ENCODE measurements at places on chromosomes 16 and 17.

DNA sequence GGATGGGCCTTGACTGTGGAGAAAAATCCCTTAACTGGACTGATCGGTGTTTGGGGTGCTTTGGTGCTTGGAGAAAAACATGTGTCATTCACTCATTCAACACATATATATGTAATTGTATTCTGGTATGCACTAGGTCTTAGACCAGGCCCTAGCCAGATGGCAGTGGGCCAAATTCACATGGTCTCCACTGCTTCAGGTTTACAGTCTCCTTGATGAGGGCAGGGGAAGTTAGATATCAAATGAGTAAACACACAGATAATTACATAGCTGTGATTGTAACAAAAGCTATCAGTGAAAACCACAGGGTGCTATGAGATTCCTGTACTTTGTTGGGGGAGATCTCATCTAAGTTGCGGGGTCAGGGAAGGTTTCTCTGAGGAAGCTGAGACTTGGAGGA lies 78.8 kb downstream of the WWP2 start:
- DNase-seq = no peak

DNA sequence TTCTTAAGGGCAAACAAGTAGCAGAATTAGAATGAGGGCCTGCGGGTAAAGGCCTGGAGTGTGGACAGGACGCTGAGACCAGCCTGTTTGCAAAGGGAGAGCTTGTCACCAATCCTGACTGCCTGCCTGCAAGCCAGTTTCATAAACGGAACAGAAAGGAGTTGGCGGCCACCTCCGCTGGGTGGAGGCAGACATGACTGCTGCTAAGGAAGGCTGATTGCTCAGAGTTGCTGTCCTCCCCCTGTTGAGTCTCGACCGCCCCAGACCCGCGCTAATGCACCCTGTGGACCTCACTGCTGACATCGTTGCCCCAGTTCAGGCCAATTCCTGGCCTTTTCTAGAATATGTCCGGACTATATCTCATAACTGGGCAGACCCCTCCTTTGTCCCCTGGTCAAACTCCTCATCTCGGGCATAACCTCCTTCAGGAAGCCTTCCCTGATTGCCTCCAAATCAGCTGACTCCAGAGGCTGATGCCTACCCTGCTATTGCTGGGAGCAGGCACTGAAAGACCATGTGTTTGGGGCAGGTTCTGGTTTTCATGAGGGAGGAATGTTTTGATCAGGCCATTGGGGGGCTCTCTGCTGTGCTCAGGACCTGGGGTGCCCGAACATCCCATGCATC lies 153.0 kb upstream of the CIBAR2 start:
- no peak for DNase-seq

- DNase-seq = peak; percentile 37
Observed at GRCh38 chr17:50051082-50051576, 4.8 kb upstream of the ITGA3 start.

DNA sequence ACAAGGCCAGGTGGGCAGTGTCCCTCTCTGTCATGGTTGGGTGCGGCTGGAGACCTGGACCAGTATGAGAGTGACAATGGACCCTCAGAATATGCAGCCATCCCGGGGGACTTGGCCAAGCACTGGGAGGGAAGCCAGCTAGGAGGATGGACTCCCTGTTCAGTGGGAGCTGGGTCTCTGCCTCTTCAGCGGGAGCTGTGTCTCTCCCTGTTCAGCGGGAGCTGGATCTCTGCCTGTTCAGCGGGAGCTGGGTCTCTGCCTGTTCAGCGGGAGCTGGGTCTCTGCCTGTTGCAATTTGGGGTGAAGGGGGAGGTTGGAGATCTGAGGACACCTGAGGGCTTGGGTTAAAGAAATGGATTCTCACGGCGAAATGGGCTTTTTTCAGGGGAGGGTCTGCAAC lies 3.8 kb upstream of the PRSS33 start:
- no peak for DNase-seq

DNA sequence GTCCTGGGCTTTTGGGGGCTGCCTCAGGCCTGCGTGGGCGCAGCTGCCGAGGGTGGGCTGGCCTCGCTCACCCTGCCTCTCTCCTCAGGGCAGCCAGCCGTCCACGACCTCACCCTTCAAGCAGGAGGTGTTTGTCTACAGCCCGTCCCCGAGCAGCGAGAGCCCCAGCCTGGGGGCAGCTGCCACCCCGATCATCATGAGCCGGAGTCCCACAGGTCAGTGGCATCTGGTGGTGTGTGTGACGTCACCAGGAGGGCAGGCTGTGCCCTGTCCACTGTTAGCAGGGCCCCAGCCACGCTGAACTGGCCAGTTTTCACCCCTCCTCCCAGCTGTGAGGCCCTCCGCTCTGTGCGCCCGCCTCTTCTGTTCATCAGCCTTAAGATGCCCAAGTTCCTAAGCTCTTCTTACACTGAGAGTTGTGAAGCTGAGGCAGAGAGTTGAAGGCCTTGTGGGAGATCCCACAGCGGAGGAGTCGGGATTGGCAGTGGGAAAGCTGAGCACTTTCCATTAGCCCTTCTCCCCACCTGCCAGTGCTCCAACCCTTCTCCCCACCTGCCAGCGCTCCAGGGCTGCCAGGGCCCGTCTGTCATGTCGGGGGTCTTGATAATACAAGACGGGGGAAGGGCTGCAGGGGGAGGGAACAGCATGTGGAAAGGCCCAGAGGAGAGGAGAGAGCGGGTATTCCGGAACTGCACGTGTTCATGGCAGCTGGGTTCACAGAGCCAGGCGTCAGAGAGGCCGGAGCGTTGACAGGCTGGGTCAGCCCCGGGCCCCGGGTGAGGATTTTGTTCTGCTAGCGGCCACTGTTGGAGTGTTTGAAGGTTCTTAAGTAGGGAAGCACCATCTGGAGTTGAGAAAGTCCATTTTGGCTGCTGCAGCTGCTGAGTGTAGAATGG lies 36.3 kb downstream of the OR1D5 start:
- no peak for DNase-seq

- no peak for DNase-seq
Observed at GRCh38 chr16:28182801-28183200, 29.0 kb downstream of the XPO6 start.

DNA sequence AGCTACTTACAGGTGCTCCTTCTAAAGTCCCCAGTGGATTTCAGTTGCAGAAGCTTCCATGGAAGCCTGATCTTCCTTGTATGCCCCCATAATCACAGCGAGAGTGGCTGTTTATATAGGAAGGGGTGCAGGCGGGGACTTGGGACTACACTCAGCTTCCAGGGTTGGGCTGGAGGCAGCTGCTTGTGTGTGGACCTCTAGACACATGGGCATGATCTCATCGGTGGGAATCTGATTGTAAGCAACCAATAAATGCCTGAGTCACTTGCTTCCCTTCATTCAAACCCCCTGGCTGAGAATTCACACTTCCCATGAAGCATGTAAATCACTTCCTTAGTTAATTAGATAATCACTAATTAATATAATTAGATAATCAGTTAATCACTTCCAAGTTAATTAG lies 1.0 kb upstream of the KRT20 start:
- no peak for DNase-seq

DNA sequence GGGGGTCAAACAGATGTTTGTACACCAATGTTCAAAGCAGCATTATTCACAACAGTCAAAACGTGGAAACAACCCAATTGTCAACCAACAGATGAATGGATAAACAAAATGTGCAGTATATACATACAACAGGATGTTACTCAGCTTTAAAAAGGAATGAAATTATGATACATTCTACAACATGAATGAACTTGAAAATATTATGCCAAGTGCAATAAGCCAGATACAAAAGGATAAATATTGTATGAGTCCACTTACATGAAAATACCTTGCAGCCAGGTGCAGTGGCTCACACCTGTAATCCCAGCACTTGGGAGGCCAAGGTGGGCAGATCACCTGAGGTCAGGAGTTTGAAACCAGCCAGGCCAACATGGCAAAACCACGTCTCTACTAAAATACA lies 39.9 kb downstream of the UBE2G1 start:
- DNase-seq = no peak

- DNase-seq = no peak
Observed at GRCh38 chr17:58338841-58339754, 10.5 kb upstream of the TSPOAP1 start.

GRCh38 chr17:35486920-35487732 lies 38.6 kb upstream of the SLFN13 start:
- peak; percentile 82 for DNase-seq

DNA sequence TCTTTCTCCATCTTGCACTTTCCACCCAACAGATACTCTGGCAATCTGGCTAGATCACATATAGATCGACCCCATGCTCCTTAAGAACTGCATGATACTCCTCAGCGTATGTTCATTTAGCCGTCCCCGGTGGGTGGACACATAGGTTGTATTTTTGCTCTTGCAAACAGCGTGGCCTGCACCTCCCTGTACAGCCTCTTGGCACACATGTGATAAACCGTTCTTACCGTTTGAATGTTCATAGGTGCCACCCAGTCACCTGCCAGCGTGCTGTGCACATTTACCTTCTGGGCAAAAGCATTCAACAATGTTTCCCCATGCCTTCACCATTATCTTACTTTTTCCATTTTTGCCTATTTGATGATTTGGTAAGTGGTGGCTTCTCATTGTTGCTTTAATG lies 6.2 kb downstream of the TNP2 start:
- DNase-seq = no peak

DNA sequence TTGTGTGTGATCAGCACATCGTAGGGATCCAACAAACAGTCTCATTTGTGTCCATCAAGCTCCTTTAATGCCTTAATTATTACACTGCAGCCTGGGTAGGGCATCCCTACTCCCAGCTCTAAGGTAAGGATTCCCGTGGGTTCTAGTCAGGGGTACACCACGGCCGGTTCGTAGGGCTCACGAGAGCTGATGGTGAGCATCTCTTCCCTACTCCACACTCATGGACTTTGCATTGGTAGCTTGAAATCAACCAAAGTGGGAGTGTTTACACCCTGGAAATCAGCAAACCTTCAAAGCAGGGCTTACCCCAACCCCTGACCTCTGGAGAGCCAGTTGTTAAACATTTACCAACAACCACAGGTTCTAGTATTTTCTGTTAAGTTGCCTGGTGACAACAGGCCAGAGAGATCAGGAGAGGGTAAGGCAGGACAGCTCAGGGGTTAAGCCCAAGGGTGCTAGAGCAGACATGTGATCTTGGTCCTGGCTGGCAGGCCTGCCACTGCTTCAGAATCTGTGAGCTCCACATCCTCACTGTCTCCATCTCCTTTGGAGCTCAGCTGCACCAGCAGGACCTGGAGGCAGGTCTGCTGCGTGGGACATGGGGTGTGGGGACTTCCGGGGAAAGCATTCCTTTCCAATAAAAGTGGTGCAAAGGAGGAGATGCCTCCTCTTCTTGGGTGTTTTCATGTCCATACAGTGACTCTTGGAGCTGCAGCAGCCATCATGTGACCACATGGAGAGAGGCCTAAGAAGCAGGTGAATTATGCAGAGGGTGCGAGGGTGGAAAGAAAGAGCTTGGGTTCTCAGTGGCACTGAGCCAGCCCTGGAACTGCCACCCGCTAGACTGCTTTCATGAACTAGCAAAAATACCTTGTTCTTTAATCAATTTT lies 36.1 kb upstream of the ZCCHC14 start:
- DNase-seq = no peak

GRCh38 chr17:79557276-79558090 lies 53.4 kb downstream of the RBFOX3 start:
- no peak for DNase-seq

DNA sequence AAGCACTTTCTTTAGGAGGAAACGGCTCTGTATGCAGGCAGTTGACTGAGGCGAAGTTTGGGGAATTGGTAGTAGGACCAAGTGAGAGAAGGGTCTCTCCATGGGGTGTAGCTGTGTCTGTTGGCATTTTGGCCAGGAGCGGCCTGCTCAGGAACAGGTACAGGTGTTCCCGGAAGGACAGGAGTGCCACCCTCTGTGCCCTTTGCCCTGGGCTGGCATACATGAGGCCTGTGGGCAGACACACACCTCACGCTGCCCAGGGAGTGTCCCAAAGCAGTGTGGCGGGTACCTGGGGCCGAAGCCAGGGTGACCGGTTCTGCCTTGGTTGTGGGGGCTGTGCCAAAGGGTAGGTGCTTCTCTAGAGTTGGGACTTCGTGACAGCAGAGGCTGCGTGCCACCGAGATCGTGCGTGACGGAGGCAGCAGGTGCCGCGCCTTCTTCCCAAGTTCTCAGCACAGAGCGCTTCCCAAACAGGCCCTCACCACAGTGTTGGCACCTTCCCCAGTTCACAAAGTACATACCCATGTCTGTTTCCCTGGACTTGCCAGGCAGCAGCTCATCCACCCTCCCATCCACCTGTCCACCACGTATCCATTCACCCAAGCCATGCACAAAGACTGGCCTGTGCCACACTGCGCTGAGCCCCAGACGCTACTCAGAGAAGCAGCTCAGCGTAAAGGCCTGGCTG lies 19.9 kb upstream of the TCF25 start:
- DNase-seq = no peak

GRCh38 chr16:87809150-87809902 lies 43.5 kb upstream of the KLHDC4 start:
- DNase-seq = no peak

DNA sequence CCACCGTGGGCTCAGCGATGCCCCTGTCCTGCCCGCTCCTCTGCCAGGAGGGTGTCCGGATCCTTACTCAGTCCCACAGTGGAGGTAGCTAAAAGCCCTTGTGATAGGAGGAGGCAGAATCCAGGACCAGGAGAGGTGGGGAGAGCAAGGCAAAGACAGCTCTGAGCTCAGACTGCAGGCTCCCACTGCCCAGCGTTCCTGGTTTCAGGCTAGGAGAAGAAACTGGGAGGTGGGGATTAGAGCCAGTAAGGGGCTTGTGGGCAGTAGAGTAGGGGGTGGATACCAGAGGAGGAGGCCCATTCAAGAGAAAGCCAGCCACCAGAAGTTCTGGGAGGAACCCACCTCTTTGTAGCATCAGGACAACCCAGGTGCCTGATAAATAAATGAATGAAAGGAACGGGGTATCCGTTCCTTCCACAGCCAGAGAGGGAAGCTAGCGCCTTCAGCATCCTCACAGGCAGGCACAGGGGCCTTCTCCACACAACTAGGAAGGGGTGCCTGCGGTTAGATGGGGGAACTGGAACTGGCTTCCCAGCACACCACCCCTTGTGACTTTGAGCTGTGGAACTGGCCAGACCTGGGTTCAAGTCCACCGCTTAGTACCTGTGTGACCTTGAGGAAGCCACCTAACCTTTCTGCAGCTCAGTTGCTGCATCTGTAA lies 2.3 kb downstream of the IL21R start:
- no peak for DNase-seq

DNA sequence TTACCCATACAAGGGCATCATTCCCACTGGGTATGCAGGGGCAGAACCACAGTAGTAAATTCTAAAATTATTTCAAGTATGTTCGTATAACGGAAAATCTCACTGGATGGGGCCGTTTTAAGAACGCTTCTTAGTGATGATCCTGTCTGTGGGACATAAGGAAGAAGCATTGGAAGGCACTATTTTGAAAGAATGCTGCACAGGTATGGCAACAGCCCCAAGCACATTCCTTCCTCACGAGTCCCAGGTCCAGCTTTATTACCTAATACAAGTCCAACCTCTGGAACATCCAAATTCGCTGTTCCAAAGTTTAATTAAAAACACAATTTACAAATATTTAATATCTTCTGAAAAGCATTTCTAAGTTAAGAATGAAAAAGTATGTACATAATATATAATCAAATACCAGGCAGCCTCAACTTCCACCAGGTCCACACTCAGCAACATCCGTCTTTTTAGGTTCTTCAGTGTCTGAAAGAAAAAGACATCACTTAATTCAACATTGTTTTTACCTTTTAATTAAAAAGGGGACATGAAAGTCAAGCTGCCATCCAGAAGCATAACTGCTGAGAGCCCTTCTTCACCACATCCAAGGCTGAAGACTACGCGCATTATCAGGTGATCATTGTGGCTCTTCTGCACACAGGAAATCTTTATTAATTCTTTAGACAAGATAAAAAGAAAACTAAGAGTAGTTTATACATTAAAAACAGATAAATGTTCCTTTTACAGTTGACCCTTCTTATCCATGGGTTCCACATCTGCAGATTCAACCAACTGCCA lies 49.8 kb downstream of the BRD7 start:
- no peak for DNase-seq

All from activated T-helper 9 cell treated with anti-CD3 and anti-CD28 coated beads, Interleukin-2, amount 50 U/mL, for 16 hours (primary cell).